ENCODE measurements at places on chromosomes 4 and X.

DNA sequence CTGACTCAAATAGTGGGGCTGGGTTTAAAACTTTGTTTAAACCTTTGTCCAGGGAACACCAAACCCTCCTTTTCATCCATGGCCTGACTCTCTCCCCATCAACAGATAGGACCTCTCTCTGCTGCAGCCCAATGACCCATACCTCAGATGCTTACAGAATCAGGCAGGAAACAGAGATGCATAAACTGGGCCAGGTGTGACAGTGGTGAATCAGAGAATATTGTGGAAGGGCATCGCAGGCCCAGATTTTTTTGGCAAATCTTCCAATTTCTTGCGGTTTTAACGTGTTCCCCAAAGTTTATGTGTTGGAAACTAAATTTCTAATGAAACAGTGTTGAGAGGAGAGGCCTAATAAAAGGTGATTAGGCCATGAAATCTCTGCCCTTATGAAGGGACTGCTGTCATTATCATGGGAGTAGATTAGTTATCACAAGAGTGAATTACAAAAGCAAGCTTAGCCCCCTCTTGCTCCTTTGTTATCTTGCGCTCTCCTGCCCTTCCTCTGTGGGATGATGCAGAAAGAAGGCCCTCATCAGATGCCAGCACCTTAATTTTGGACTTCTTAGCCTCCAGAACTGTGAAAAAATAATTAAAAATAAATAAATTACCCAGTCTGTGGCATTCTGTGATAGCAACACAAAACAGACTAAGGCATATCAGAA lies 82.8 kb downstream of the STK32B start:
- no peak for DNase-seq

- DNase-seq: no peak
These were observed 125.7 kb downstream of the EIF4E start for GRCh38 chr4:98803251-98803650.

DNA sequence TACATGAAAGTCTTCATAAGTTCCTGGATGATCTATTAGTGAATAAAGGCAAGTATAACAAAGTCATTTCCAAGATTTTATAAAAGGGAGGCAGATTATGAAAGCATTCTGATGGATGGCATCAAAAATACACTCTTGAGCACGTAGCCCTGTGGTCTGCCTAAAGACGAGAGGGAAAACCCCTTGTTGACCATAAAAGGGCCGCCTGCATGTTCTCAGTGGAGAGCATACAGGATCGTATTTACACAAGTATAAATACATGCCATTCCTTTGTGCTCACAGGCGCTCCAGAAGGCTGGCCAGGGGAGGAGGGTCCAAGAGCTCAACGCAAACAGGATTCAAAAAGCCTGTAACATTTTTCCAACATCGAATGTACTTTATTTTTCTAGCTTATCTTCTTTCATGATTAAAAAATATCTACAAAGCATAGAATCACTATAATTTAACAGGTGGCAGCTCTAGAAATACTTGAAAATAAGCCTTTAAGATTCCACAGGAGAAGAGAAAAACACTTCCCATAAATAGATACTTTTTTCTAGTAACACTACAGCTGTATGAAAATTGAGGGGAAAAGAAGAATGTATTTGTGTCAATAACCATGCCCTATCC lies 29.6 kb downstream of the PDGFC start:
- DNase-seq: peak; percentile 28

GRCh38 chr4:113468165-113469022 lies 293.1 kb downstream of the CAMK2D start:
- DNase-seq: no peak

GRCh38 chr4:76365636-76366035 lies 55.3 kb downstream of the CCDC158 start:
- no peak for DNase-seq

DNA sequence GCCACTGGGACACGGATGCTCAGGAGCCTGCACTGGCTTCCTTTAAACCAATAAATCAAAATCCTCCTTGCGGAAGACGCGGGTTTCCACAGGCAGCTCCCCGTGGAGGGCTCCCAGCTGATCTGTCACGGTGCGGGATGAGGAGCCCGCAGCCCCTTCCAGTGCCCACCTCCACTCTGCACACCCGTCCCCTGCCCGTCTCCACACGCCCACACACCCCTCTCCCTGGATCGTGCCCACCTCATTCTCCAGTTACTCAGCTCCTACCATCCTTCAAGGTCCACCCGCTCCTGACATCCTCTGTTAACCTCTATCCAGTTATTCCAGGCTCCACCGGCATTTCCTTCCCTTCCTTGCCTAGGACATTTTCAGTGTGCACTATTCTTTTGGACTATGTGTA lies 895.9 kb downstream of the TRIML1 start:
- no peak for DNase-seq

DNA sequence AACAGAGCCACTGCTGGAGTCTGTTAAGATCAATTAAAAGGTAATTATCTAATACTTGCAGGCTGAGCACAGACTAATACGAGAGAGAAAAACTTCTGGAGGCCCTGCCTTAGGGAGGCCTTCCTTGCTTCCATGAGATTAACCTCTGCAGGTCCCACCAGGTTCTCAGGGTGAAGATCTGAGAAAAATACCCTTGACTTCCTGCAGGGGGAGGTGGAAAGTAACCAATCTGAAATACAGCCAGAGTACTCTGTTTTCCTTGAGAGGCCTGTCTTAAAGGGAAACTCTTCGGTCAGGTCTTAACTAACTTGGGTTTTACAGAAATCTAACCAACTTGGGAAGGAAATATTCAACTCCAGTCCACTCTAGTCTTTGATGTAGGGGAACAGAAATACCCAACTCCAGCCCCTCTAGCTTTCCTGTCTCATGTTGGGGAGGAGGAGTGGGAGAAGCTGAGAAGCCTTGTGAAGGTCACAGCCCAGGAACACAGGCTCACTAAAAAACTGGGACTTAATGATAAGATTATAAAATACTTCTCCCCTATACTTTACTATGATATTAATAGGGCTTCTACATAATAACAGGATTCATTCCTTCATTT lies 77.1 kb downstream of the TBCK start:
- DNase-seq: peak; percentile 15

DNA sequence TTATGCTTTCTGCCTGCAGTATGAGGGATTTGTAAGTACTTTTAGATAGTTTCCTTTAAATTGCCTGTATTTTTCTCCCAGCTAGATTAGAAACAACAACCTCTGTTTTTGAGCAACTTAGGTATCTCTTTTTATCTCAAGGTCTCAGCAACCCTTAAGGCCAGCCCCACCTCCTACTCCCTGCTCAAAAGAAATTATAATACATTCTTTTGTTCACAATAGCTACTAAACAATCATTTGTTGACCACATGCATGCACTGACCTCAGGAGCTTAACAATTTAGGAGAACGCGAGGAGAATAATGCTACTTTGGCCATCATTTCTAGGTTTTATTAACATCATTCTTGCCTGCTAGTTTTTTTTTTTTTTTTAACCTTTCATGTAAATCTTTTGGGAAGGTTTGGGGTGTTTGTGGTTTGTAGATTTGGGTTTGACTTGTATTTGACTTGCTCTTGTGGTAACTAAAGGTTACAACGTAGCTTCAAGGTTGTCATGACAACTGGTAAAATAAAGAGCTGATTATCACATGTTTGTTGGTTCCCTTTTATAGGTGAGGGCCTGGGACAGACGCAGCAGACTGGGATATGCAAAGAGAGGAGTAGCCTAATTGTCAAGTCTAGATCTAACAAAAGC lies 145.4 kb upstream of the PLAC1 start:
- DNase-seq: no peak

GRCh38 chr4:87026800-87027495 lies 92.1 kb downstream of the AFF1 start:
- no peak for DNase-seq

- no peak for DNase-seq
These were observed 2.5 kb downstream of the PDGFC start for GRCh38 chr4:156969101-156969500.

DNA sequence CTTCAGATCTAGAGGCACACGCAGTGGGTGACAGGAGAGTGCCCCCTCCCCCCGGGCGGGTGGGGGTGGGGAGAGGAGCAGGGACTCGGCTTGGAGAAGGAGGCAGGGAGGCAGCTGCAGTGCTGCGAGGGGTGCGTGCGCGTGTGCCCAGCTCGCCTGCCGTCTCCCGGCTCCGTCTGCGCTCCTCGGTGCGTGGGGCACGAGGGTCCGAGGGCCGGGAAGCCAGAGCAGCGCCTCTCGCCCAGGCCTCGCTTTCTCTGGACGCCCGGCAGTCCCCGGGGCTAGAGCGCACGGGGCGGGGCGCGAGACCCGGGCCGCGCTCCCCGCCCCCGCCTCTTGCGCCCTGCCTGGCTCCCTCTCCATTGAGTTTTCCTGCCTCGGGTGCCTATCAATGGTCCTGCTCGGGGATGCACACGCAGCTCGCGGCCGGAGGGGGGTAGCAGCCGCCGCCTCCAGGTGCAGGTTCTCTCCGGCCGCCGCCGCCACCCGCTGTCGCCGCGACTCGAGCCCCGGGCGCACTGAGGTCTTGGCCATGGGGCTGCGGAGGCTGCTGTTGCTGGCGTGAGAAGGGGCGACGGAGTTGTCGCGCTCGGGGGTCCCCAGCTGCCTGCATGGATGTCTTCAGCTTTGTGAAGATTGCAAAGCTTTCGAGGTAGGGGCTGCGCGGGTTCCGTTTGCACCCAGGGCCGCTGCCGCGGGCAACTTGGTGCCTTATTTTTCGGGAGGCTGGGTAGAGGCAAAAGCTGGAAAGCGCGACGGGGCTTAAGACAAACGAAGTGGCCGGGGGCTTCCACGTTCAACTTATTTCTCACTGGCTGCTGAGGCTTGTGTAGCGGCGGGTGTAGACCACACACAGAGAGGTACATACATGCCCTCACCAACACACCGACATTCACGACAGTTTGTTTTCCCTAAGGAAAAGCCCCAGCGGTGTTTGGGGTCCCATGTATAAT lies at the start of gene FRMPD4:
Gene FRMPD4 (plus strand): TSS at position 113 of the 953 bp plus-strand sequence. CDS start 499 bp downstream, at position 612.
- no peak for DNase-seq

- DNase-seq: no peak
These were observed 55.7 kb downstream of the BTC start for GRCh38 chr4:74738464-74739143.

GRCh38 chrX:77014377-77015372 lies 432.5 kb upstream of the FGF16 start:
- no peak for DNase-seq

GRCh38 chr4:80065601-80066000 lies 7.4 kb downstream of the ANTXR2 start:
- no peak for DNase-seq

DNA sequence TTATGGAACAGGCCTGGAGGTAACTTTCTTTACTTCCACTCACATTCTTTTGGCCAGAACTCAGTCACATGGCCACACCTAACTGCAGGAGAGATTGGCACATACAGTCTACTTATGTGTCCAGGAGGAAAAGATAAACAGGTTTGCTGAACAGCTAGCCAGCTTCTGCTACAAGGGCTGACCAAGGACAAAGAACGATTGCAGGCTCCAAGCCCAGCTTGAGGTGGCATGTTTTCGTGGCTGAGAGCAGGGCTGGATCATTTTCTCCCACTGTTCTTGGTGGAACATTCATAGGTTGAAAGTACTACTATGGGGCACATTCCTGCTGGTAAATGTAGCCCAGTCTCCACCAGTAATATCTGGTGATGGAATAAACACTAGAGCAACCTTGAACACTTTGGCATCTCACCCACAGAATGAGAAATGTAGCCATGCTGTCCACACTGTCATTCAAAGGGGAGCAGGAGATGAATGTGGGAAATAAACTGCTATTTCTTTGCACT lies 28.2 kb downstream of the NHS start:
- no peak for DNase-seq

- no peak for DNase-seq
These were observed 94.7 kb upstream of the PUDP start for GRCh38 chrX:7242613-7243012.

DNA sequence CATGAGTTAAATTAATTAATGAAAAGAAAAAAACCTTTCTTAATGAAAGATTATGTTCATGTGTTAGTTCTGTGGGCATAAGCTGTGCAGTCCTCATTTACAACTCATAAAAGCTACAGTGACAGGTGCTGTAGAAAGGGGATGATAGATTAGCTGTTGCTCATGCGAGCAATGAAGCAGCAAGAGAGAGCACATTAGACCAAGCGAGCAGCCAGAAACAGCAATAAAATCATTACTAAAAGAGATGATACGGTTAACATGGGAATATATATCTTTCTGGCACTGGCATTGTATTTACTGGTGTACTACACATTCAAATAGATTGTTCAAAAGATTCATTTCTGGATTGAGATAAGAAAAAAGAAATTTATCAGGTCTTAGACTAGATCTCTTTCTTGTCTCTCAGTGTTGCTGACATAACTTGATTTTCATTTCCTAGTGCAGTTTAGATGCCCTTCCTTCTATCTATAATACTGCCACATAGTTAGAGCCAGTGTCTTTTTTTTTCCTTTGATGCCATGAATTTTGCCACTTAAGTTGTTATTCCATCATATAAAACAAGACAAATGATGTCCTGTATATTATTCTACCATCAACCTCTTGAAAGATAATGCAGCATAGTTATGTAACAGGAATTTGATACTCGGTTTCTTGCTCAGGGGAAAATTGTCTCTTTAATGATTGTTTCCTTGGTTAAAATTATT lies 164.6 kb downstream of the BANK1 start:
- DNase-seq: no peak

DNA sequence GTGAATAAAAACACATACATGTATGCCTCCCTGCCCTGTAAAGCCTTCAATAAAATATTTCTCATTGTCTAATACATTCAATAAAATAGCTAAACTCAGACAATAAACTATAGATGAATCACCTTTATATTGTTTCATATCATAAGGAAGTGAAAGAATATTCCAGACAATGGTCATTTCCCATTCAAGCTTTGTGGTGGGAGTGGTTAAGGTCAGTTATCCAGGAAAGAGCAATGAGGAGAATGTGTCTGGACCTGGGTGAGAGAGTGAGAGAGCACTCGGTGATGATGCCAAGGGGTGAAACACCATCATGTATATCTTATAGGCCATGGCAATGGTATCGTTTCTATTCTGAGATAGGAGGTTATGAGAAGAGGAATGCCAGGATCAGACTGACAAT lies 197.8 kb downstream of the PDHA2 start:
- no peak for DNase-seq

DNA sequence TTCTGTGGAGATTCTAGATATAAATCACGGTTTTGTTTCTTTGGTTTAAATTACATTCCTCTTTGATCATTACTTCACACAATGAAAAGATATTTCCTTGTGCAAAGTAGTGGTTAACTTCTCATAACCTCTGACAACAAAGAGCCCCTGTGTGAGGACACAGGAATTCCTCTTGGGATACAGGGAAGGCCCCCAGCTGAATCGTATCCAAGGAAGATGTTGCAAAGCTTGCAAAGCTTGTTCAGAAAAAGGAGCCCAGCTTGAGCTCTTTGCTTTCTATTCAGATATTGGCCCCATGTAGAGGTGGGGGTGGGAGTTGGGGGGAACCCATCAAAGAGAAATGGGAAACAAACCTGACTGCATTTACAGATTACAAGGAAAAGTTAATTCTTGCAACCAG lies 145.7 kb downstream of the RELL1 start:
- peak; percentile 17 for DNase-seq

Data from HuH-7 (cell line).